NCI-H187 (cell line): ENCODE measurements at places on chromosomes 2 and 18.

GRCh38 chr2:42809819-42810120, 17.4 kb upstream of the HAAO start:
- peak; percentile 39 for DNase-seq

- DNase-seq = no peak
Measured at GRCh38 chr2:172147944-172148650, 45.4 kb upstream of the DLX2 start.

- DNase-seq = no peak
Measured at GRCh38 chr2:149915151-149915550, 327.6 kb upstream of the MMADHC start.

- no peak for DNase-seq
Measured at GRCh38 chr2:217919781-217920351, 82.9 kb downstream of the TNS1 start.

- no peak for DNase-seq
Measured at GRCh38 chr18:22282311-22283115, 113.1 kb downstream of the GATA6 start.
